ENCODE measurements at places on chromosomes 1 and 21.

DNA sequence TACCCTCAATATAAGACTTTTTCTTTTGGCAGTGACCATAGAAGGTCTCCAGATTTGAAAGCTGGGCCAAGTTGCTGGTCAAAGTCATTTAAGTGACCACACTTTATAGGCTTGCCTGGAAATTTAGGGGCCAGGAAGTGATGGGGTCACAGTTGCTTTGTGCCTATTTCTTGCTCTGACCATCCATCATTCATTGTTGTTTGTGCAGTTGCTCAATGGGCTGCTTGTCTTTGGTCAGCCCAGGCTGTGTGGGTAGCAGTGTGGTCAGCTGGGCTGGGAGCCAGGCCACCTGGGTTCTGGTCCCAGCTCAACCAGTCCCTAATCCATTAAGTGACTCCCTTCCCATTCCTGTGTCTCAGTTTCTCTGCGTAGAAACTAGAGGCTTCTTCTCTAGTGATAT lies 2.1 kb upstream of the OTUD7B start:
- DNase-seq = no peak

GRCh38 chr1:54547601-54548388 lies at the start of gene ACOT11:
Gene ACOT11 (plus strand): TSS chr1:54548228. CDS start chr1:54548310, 82 bp downstream.
- no peak for DNase-seq

- DNase-seq = no peak
These were observed 96.0 kb upstream of the GNG4 start for GRCh38 chr1:235745503-235746136.

DNA sequence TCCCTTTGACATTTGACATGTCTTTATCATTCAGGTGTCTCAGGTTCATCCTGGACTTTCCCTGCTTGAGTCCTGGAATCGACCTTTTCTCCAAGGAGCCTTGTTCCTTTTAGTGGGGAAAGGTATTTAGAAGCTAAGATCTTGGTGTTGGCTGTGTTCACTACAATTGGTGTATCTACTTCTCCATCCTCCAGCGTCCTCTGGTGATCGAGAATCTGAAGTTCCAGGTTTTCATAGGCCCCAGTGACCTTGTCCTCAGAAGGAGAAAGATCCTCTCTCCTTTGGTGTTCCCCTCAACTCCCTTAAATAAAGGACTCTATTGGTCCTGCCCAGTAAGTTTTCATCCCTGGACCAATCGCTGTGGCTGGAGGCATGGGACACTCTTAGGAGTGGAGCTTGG lies 22.1 kb downstream of the MROH7 start:
- DNase-seq = no peak

- DNase-seq = no peak
These were observed 236.9 kb upstream of the DPYD start for GRCh38 chr1:98157524-98158313.

Data from activated naive CD4-positive, alpha-beta T cell treated with anti-CD3 and anti-CD28 coated beads, Interleukin-2, amount 10 ng/mL, durations not matched to agents 7 days and 5 days (primary cell).